ENCODE measurements at places on chromosomes 13 and 19. TPM values are rescaled to one million over a fixed set of nuclear protein-coding genes. Genes with fewer than 3 reads are reported as not detected.

DNA sequence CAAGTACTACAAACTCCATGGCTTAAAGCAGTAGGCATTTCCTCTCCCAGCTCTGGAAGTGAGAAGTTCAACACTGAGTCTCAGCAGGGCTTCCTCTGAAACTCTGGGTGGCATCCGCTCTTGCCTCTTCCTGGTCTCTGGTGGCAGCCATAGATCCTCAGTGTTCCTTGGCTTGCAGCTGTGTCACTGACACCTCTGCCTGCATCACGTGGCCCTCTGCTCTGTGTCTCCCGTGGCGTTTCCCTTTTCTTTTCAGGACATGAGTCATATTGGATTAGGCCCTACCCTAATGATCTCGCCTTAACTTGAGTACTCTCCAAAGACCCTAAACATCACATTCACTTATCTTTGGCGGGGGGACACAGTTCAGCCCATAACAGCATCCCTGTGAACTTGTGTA is 466.7 kb downstream of the MYO16 start:
- no peak for DNase-seq

DNA sequence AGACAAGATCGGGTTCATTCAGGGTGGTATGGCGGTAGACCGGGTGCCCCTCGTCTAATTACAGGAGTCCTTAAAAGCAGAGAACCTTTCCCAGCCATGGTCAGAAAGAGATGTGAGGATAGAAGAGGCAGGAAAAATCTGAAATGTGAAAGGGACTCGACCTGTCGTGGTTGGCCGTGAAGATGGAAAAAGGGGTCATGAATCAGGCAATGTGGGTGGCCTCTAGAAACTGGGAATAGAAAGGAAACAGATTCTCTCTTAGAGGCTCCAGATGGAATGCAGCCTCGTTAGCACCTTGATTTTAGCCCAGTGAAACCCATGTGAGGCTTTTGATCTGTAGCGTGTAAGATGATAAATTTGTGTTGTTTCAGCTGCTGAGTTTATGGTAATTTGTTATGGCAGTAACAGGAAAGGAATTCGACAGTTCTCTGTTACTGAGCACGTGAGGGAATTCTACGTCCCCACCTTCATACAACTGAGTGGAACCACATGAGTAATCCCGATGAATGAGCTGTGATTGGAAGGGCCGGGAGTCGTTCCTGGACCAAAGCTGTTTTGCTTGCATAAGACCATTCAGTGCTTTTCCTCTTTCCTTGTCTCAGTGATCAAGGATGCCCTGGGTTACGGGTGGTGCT is 11.0 kb upstream of the CA11 start:
- no peak for DNase-seq

DNA sequence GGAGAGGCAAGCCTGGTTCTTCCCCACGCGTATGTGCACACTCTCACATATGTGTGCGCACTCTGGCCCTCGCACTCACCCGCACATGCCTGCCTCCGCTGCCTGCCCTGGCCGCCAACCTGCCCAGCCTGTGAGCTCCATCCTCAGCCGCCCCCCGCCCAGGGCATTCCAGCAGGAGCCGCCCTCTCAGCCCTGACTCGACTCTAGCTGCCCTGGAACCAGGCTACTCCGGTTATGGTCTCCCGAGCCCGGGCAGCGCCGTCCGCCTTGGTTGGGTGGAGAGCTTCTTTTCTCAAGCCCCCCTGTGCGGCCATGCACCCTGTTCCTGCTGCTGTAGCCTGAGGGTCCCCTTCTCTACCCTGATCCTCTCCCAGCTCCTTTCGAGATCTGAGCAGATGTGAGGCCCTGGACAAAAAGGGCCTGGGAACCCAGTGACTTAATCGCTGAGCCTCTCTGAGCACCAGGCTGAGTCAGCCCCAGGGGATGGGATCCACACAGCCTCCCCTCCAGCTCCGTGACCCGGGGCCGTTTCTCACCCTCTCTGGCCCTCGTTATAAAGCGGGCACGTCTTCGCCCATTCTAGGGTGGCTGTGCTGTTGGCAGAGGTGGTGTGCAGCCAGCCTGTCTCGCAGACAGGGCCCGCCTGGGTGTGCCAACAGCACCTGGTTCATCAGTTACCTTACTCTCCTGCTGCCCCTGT is 191.5 kb downstream of the TEX29 start:
- DNase-seq, result peak; percentile 50

DNA sequence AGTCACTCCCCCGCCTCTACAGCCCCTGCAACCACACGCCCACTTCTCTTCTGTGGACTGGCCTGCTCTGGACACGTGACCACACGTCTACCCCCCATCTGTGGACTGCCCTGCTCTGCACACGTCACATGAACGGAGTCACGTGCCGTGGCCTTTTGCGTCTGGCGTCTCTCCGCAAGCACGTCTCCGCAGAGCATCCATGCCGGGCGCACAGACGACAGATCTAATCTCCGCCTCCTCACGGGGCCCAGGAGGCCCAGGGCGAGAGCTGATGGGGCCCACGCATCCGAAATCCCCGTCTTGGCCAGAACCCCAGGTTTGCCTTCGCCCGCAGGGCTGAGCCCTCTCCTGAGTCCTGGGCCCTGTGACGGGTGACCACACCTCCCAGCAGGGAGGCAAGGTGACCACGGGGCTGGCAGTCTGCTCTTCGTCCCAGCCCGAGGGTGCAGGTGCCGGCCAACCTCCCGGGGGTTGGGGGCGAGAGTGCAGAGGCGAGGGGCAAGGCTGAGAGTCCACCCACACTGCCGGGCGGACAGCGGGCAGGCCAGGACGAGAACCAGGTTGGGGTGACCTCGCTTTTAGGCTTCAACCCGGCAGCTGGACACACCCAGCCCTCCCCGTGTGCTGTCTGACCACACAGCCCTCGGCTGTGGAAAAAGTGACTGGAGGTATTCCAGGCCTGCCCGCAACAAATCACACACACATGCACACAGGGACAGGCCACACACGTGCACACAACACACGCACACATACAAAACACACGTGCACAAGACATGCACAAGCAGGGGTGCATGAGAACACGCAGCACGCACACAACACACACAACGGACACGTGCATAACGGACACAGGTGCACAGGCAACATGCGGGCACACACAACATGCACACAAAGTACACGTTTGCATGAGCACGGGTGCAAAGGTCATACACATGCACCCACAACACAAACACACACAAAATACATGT is 3.9 kb downstream of the SBNO2 start:
- DNase-seq, result peak; percentile 79

DNA sequence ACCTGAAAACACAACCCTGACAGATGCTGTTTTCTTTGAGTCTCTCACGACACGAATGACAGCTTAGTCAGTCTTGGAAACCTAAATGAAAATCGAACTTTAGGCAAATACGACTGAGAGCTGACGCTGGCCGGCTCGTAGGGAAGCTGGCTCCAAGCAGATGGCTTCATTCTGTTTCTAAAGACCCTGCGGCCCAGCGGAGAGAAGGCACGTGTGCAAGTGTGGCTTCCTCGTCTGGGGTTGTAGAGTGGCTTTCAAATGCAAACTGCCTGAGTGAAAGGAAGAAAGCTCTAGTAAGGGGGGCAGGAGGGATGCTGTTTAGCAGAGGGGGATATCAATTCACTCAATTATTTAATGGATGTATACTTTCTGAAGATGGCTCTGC is 26.1 kb upstream of the TIMM44 start:
- DNase-seq, result no peak

DNA sequence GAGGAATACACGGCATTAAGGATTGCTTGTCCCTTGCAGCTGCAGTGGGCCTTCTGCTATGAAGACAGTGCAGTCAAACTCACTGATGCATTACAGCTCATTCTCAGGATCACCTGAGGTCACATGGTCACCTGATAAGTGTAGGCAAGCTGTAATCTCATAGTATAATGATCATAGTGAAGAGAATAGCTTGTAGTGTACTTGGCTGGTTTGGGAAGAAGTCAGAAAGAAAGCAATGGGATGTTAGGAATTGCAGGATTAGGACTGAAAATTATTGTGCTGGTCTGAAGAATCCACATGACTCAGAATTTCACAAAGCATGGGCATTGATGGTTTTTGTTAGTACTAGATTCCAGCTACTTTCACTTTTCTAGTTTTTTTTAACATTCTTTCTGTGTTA is 76.7 kb downstream of the MBNL2 start:
- DNase-seq, result no peak

FLT3LG gene
- total RNA-seq, result 31.0 TPM
